Chondrocyte (in vitro differentiated cells): ENCODE measurements at places on chromosomes 7 and 10.
A peak's percentile ranks its signal among the peaks of the same experiment; 100 is the strongest.

DNA sequence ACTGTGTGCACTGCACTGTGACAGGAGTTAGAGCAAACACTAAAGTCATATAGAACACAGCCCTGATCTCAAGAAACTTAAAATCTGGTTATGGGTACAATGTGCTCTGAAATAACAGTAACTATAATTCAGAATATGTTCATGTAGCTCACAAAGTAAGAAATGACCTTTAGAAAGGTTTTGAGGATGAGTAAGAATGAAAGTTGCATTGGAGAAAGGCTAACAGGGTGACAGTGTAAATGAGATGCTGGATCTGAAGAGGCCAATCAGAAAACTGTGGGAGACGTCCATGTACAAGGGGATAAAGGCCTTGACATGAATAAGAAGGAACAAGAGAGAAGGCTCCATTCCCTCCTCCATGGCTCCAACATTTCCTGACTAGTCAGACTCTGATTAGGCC, 124.7 kb downstream of the GRM3 start:
- no peak overlapping the region for H3K4me3 ChIP-seq
- no peak for DNase-seq
- H3K4me1 ChIP-seq: no peaks in the 10 kb centered on the region
- no peak overlapping the region for H3K27ac ChIP-seq
- H3K27me3 ChIP-seq: no peaks in the 10 kb centered on the region
- H3K36me3 ChIP-seq: no peaks in the 10 kb centered on the region

DNA sequence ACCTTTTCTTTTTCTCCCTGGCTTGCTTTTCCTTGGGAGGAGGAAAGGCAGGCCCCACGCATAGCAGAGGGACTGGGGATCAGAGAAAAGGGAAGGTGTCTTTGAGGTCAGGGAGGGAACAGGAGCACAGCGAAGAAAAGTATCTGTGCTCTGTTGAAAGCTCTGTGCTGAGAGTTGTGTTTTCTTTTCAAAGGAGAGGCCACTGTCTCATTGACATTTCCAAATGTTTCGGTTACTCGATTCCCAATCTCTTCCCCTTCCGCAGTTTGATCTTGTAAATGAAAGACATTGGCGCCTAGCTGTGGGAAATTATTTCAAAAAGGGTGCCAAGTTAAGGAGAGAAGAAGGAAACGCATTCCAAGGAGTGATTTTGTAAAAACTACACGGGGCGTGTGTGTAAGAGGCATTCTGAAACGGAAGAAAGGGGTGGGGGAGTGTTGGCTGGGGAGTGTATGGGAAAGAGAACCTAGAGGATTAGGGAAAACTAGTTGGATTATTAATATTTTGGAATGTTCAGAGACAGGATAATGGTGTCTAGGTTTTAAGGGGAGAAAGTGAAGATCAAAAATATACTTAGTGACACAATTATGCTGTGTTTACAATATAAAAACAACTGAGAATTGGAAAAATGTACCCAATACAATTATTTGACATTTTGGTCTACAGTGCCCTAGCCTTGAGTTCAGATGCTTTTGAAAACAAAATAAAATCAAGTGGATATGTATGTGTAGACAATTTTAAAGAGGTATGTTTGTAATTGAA, 708 bp downstream of the KLHDC10 start:
- DNase-seq: no peak
- H3K4me1 ChIP-seq: peaks cover 53% of the 10 kb centered on the region
- H3K27me3 ChIP-seq: no peaks in the 10 kb centered on the region
- H3K27ac ChIP-seq: peak overlapping the region; percentile 86

- peak overlapping the region; percentile 63 for H3K4me3 ChIP-seq
- DNase-seq: no peak
- peak overlapping the region; percentile 69 for H3K27ac ChIP-seq
- peaks cover 5% of the 10 kb centered on the region for H3K27me3 ChIP-seq
- peaks cover 6% of the 10 kb centered on the region for H3K4me1 ChIP-seq
Measured at GRCh38 chr7:139034855-139035585, 822 bp downstream of the ZC3HAV1L start.

DNA sequence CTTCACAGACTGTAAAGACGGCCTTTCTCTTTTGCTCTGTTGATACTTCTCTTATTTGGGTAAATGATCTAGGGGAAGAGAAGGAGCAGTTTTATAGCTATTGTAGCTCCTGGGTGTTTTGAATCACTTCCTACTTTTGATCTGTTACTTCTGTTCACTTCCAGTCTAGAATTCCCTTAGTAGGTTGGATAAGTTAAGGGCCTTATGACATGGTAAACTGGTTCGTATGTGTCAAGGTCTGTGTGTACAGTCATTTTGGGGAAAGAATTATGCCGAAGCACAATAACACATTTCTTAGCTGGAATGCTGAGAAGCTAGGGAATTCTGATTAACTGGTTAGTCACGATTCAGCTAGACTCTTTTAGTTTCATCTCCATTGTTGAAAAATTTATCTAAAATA, 8.1 kb downstream of the DENND10 start:
- H3K4me1 ChIP-seq: peaks cover 7% of the 10 kb centered on the region
- H3K36me3 ChIP-seq: peaks cover 20% of the 10 kb centered on the region
- no peaks in the 10 kb centered on the region for H3K27me3 ChIP-seq
- no peak overlapping the region for H3K4me3 ChIP-seq
- peak overlapping the region; percentile 14 for H3K27ac ChIP-seq

GRCh38 chr7:8982338-8982992, 549.1 kb downstream of the NXPH1 start:
- H3K4me3 ChIP-seq: no peak overlapping the region
- H3K27me3 ChIP-seq: no peaks in the 10 kb centered on the region
- no peak for DNase-seq
- H3K27ac ChIP-seq: no peak overlapping the region

- peaks cover 10% of the 10 kb centered on the region for H3K4me1 ChIP-seq
- DNase-seq: no peak
- no peak overlapping the region for H3K4me3 ChIP-seq
- H3K27ac ChIP-seq: no peak overlapping the region
- H3K27me3 ChIP-seq: no peaks in the 10 kb centered on the region
- peaks cover 7% of the 10 kb centered on the region for H3K36me3 ChIP-seq
Measured at GRCh38 chr7:102931757-102932156, 19.0 kb downstream of the LRRC17 start.

- no peak overlapping the region for H3K4me3 ChIP-seq
- no peak overlapping the region for H3K27ac ChIP-seq
- H3K27me3 ChIP-seq: no peaks in the 10 kb centered on the region
- H3K36me3 ChIP-seq: no peaks in the 10 kb centered on the region
Measured at GRCh38 chr7:141378405-141378804, 172.8 kb upstream of the AGK start.

- no peaks in the 10 kb centered on the region for H3K36me3 ChIP-seq
- H3K4me3 ChIP-seq: no peak overlapping the region
- H3K27ac ChIP-seq: no peak overlapping the region
- peaks cover 3% of the 10 kb centered on the region for H3K27me3 ChIP-seq
Measured at GRCh38 chr7:158414486-158414961, 173.1 kb downstream of the PTPRN2 start.

DNA sequence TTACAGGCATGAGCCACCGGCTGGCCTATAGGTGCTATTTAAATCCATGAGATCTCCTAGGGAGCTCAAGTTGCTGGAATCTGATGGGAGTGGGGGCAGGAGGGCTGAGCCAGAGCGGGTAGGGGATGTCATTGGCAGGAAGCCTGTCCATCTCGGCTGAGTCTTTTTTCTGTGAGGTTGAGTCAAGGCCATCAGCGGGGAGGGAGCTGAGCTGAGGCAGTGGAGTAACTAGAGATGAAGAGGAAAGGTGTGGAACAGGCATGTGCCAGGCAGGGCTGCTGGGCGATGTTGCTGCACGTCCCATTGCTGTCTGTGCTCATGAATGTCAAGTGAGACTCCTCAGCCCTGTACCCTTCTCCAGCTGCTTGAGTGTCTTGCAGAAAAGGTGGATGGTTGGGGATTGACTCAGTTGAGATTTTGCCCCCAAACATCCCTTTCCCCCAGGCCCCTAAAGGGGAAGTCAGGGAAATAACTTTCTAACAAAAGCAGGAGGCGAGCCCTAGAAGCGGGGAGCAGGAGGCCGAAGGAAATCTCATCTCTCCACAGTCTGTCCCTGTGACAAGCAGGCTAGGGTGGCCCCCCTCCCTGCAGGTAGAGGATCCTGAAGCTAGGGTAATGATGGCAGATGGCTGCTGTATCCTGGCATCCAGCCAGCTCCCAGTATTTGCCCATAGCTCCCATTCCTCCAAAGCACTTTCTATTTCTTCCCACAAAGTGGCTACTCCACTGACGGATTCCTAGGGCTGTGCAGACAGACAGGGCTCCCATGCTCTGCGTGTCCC, 5.4 kb downstream of the ATP6V1F start:
- H3K36me3 ChIP-seq: peaks cover 10% of the 10 kb centered on the region
- H3K4me1 ChIP-seq: peaks cover 32% of the 10 kb centered on the region
- no peaks in the 10 kb centered on the region for H3K27me3 ChIP-seq
- DNase-seq: peak; percentile 75
- H3K4me3 ChIP-seq: no peak overlapping the region

- peaks cover 4% of the 10 kb centered on the region for H3K4me1 ChIP-seq
- peaks cover 42% of the 10 kb centered on the region for H3K27me3 ChIP-seq
- DNase-seq: no peak
Measured at GRCh38 chr7:150900675-150901074, 48.4 kb downstream of the AOC1 start.

- no peaks in the 10 kb centered on the region for H3K27me3 ChIP-seq
- H3K4me1 ChIP-seq: no peaks in the 10 kb centered on the region
- H3K4me3 ChIP-seq: no peak overlapping the region
- H3K36me3 ChIP-seq: peaks cover 38% of the 10 kb centered on the region
- H3K27ac ChIP-seq: no peak overlapping the region
Measured at GRCh38 chr7:140680886-140681285, 8.1 kb downstream of the ADCK2 start.

DNA sequence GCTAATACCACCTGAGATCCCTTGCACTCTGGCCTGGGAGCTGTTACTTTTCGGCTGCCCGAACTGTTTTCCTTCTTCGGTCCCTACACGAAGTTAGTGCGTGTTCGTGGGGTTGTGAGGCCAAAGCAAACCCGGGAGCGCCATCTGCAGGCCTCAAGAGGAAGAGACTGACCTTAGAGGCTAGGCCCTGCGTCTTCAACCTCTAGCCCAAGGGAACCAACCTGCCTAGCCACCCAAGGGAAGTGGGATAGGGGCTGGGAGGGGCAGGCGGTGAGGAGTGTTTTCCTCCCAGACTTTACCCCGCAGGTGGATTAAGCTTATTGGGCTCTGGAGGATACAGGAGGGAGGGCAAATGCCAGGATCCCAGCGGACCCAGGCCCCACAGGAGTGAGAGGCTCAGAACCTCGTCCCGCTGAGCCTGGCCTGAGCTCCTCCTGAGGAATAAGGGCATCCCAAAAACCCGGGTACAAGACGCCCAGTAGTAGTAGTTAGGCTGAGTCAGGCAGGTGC, 1.7 kb upstream of the PAX2 start:
- peaks cover 37% of the 10 kb centered on the region for H3K4me1 ChIP-seq
- H3K27ac ChIP-seq: no peak overlapping the region
- H3K27me3 ChIP-seq: peaks cover 83% of the 10 kb centered on the region
- H3K4me3 ChIP-seq: no peak overlapping the region

DNA sequence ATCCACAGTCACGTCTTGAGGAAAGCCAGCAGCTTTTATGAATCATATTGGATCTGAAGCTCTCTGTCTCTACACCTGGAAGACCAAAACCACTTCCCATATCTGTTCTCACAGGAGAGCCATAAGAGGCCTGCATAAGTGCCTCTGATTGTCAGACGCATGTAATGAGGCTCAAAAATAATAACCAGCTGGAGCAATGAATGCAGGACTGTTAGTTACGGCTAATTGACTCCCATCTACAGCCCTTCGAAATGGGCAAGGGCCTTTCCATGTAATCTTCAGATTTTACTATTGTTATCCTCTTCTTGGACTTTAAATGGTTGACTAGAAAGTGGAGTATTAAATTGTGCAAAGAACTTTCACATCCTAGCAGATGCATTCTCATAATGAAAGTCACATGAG, 4.4 kb upstream of the SEMA3C start:
- no peak overlapping the region for H3K4me3 ChIP-seq
- H3K36me3 ChIP-seq: no peaks in the 10 kb centered on the region
- H3K27ac ChIP-seq: no peak overlapping the region
- H3K27me3 ChIP-seq: no peaks in the 10 kb centered on the region
- DNase-seq: no peak
- H3K4me1 ChIP-seq: peaks cover 18% of the 10 kb centered on the region

DNA sequence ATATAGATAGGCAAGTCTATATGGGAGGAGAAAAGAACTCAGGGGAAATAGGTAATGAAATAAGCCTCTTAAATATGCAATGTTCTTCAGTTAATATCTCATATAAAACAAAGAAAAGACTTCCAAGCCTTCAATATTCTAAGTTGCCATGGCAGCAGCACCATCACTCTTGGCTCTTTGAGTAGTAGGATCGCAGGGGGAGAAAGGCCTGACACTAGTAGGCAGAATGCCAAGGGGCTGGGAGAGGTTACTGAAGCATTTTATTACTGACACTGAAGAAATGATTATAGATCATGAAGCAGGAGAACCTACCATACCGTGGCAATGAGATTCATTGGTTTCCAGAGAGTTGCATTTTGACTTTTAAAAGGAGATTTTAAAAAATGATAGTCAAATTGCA, 193.9 kb downstream of the NXPH1 start:
- H3K27me3 ChIP-seq: peaks cover 3% of the 10 kb centered on the region
- no peak overlapping the region for H3K27ac ChIP-seq
- no peak for DNase-seq

DNA sequence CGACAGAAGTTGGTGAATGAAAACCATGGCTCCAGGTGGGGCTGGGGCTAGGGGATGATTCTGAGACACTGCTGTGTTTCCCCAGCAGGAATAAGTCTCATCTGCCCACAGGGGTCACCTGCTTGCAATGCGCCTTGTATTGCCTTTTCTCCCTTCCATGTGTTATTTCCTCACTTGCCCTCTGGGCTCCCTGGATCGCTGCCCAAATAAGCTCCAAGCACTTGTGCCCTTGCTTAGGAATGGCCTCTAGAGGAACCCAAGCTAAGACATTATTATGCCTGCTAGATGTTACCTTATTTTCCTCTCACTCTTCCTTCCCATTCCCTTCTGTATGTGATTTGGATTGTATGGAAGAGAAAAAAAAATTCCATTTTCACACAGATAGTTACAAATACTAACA, 24.8 kb upstream of the PLPP4 start:
- H3K36me3 ChIP-seq: no peaks in the 10 kb centered on the region
- H3K4me1 ChIP-seq: peaks cover 9% of the 10 kb centered on the region
- no peak overlapping the region for H3K4me3 ChIP-seq
- H3K27ac ChIP-seq: no peak overlapping the region
- H3K27me3 ChIP-seq: peaks cover 5% of the 10 kb centered on the region
- DNase-seq: no peak

- no peak for DNase-seq
- H3K4me3 ChIP-seq: no peak overlapping the region
- no peak overlapping the region for H3K27ac ChIP-seq
- no peaks in the 10 kb centered on the region for H3K27me3 ChIP-seq
- peaks cover 10% of the 10 kb centered on the region for H3K4me1 ChIP-seq
Measured at GRCh38 chr7:80235334-80235733, 100.7 kb downstream of the GNAI1 start.
